Activated CD8-positive, alpha-beta memory T cell treated with anti-CD3 and anti-CD28 coated beads for 4 hours (primary cell): ENCODE measurements at places on chromosomes 3 and 15.

GRCh38 chr15:69107025-69107620, 53.3 kb upstream of the GLCE start:
- DNase-seq, result no peak

GRCh38 chr3:16793321-16793720, 91.4 kb upstream of the PLCL2 start:
- DNase-seq, result no peak

- no peak for DNase-seq
Measured at GRCh38 chr3:186075489-186075888, 33.4 kb downstream of the ETV5 start.

DNA sequence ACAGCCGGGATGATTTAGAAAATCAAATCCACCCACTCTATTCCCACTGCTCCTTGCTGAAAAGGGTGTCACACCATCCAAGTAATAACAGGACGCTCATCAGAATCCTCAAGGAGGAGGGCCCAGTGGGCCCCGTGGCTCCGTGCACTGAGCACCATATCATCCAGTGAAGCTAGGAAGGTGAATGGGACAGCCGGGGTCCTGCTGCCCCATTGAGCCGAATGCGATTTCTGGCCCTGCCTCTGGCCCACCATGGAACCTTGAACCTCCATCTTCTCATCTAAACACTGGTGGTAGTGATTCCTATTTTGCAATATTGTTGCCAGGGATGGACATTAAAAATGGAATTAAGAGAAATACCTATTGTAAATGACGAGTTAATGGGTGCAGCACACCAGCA, 99.1 kb upstream of the SLC6A11 start:
- DNase-seq, result no peak

GRCh38 chr15:60945196-60945595, 283.9 kb downstream of the RORA start:
- DNase-seq, result no peak

- no peak for DNase-seq
Measured at GRCh38 chr15:66378814-66379430, 7.8 kb upstream of the MAP2K1 start.

DNA sequence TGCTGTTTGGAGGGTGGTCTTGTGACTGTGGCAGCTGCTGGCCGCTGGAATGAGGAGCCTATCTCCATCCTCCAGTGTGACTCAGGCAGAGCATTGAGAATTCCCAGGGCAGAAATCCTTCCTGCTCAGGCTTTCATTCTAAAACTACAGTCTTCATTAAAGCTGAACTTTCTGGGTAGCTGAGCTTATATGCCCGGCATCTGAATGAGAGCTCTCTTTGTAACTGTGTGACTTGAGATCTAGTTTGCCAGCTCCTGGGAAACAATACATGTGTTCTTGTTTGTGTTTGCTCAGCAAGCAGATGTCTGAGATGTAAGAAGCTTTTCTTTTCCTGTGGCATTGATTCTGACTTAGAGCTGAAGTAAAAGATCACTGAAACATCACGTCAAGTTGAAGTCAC, 22.4 kb downstream of the RLBP1 start:
- no peak for DNase-seq

DNA sequence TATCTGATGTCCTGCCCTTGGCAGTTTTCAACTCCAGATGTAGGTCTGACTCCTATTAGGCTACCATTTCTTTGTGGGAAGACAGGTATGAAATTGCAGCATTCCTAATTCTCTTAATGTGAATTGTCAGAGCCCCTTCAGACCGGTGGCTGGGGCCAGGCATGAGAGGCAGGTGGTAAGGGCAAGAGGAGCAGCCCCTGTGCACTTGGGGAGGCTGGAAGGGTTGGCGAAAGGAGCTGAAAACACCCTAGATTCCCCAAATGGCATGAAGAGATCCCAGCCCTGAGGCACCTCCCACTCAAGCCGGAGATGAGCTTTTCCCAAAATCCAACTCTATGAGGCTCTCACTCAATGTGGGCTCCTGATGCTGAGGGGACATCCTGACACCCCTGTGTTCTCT, 453.2 kb downstream of the NR2F2 start:
- no peak for DNase-seq

DNA sequence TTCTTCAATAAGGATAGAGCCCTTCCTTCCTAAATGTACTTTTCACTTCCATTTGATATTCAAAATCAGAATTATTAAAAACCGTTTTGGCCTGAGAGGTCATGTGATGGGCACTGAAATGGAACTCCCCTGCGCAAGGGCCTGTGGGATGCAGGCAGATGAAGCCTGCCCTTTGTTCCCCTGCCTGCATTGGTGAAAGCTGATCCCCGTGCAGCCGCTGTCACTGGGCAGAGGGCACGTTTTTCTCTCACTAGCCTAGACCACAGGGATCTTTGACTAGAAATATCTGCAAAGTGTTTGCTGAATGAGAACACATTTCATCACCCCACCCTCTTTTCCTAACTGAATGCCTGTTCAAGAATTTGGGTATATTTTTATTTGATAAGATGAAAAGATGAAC, 74.9 kb downstream of the TIPARP start:
- no peak for DNase-seq

GRCh38 chr3:155585384-155585783, 159.5 kb downstream of the PLCH1 start:
- DNase-seq, result no peak

DNA sequence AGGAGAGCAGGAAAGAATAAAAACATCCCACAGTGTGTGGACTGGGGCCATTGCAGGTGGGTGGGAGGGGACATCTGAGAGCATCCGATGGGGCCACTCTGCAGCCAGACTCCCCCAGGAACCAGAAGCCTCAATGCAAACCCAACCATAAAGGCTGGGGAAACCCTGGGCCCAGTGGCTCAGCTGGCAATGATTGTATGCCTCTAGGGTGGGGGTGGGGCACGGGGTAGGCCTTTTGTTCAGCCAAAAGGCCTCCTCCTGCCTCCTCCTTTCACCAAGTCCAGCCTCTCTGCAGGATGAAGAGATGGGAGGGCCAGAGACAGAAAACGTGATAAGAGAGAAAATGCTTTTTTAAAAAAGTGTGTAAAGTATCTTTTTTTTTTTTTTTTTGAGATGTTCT, 45.5 kb upstream of the HERC1 start:
- DNase-seq, result no peak

GRCh38 chr15:32679298-32679690, 37.8 kb downstream of the SCG5 start:
- no peak for DNase-seq

DNA sequence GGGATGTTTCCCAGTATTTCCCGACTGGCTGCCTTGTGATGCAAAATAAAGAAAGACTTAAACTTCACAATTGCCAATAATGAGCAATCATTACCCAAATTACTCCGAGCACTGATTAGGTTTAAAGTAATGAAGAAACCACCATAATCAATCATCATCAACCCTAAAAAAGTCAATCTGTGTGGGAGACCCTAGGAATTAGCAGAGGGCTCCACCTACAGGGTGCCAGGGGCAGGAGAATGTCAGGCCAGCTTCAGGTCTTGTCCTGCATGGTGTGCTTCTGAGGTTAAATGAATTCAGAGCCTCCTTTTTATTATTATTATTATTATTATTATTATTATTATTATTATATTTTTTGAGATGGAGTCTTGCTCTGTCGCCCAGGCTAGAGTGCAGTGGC, 478.0 kb upstream of the ARRDC4 start:
- no peak for DNase-seq

DNA sequence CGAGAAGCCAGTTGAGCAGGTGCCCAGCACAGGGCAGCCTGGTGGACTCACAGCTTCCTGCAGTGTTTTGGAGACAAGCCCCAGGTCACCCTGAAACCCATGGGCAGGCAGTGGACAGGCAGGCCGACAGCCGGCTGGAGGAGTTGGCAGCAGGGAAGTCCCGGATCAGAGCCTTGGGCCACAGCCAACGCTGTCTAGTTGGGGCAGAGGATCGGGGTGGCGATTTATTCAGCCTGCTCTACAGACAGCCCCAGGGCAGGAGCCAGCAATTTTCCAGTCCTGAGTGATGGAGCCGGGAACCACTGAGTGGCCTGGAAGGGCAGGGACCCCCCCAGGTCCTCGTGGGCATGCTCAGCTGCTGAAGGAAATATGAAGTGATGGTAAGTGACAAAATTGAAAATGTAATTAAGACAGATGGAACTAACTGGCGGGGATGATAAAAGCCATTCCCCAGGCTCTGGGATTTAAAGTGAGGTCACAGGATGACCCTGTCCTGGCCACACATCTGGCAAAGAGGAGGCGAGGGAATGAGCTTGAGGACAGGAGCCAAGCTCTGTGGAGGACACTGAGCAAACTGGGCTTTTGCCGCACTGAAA, 34.4 kb upstream of the TBC1D21 start:
- no peak for DNase-seq

DNA sequence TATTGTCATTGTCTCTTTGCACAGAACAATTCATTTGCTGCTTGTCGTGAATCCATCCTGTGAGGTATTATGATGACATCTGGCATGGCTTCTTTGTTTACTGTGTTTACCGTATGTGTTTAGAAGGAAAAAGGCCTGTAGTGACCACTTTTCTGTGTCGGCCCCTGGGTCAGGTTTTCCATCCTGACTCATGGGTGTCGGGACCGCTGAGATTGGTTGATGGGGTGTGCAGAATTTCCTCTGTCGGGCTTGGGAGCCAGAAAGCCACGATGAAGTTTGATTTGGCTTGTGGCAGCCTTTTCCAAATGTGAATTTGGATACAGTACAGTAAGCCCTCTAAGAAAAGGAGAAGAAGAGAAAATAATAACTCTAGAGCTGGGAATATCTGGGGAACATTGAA, 113.5 kb downstream of the FNDC3B start:
- no peak for DNase-seq

GRCh38 chr3:112814266-112814665, 32.4 kb downstream of the CD200R1L start:
- DNase-seq, result no peak
